ENCODE measurements at places on chromosomes 4 and X.

DNA sequence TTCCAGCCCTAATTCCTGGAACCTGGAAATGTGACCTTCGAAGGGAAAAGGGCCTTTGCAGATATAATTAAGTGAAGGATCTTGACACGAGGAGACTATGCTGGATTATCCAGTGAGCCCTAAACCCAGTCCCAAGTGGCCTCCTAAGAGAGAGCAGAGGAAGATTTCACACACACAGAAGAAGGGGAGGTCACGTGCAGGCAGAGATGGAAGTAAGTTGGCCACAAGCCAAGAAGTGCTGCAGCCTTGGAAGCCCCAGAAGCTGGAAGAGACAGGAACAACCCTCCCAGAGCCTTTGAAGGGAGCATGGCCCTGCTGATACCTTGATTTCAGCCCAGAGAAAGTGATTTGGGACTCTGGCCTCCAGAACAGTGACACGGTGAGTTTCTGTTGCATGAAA lies 51.9 kb downstream of the EVC2 start:
- no peak for DNase-seq

DNA sequence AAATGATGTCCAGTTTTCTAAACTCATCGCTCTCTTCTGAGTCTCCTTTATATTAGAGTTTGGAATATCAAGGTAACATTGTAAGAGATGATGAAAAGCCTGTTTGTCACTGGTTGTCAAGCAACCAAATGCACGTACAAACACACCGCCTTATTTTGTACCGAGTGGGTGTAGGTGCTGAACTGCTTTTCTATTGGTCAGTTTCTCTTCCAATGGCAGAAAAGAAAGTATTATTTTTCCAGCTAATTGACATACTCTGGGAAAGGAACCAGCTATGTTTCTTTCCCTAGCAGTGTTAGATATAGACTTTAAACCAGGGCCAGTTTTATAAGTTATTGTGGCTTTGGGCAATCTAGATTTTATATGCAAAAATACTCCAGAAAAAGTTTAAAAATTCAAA lies 6.6 kb upstream of the PPM1K start:
- DNase-seq = no peak

GRCh38 chr4:73417973-73418372 lies 13.9 kb downstream of the ALB start:
- DNase-seq = no peak

GRCh38 chrX:26783512-26784225 lies 567.7 kb downstream of the MAGEB5 start:
- no peak for DNase-seq

- no peak for DNase-seq
Measured at GRCh38 chr4:15420642-15421041, 7.2 kb upstream of the C1QTNF7 start.

- DNase-seq = no peak
Measured at GRCh38 chrX:144612076-144612475, 635.2 kb upstream of the SPANXN1 start.

- no peak for DNase-seq
Measured at GRCh38 chr4:25970226-25970675, 56.2 kb downstream of the SMIM20 start.

DNA sequence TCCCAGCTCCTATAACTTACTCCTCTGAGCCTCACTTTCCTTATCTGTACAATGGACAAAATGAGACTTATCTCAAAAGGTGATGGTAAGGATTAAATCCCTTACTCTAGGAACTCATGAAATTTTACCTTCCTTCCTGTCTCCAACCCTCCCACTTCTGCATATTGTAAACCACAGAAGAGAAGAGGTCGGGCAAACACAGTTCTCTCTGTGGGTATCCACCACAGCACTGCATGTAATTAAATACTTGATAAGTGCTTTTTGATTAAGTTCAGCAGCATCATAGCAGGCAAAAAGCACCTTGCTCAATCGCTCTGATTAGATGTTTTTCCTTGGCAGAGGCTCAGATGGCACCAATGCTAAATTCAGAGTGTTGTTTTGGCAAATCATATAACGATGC lies 17.3 kb upstream of the TMEM192 start:
- DNase-seq = no peak

DNA sequence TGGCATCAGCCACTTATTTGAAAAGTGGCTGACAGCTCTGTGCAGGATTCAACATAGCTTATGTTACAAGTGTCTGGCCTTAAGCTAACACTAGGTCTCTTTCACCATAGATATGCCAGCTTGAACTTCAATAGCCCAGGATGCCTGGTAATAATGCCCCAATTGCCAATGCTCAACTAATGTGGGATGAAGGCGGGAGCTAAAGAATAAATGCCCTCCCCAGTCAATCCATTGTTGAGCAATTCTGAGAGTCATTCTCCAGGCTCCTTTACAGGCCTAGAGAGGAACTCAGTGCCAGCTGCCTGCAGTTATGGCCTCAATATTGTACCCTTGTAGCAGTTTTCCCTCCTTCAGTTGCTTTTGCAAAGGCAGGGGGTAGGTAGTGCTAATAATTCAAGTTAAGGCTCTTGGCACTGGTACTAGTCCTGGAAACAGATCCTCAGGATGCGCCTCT lies 460.2 kb downstream of the GABRG1 start:
- no peak for DNase-seq

GRCh38 chr4:26701786-26702227 lies 117.9 kb downstream of the TBC1D19 start:
- no peak for DNase-seq

DNA sequence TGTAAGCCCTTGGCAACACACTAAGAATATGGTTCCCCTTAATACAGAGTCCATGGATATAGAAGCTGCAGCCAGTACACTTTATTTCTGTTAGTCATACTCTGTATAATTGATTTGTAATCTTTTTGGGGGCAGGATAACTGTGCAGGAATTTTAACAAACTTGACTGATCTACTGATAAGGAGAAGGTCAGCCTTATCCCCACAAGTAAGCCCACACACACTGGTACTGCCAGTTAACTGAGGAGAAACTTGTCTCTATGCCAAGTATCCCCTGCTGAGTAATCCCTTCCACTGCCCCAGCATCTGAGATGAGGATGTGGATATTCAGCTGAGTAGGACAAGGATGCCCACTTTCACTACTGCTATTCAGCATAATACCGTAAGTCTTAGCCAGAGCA lies 154.9 kb upstream of the CXXC4 start:
- DNase-seq = no peak

GRCh38 chr4:185896817-185897488 lies 85.0 kb upstream of the SORBS2 start:
- no peak for DNase-seq

DNA sequence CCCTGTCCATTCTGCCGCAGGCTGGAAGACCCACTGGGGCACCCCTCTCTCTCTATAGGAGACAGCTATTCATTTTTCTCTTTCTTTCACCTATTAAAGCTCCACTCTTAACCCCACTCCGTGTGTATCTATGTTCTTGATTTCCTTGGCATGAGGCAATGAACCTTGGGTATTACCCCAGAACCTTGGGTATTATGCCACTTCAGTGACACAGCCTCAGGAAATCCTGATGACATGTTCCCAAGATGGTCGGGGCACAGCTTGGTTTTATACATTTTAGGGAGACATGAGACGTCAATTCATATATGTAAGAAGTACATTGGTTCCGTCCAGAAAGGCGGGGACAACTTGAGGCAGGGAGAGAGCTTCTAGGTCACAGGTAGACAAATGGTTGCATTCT lies 13.4 kb downstream of the HTT-AS start:
- DNase-seq = no peak

GRCh38 chrX:69616457-69617203 lies 717 bp downstream of the EDA start:
- no peak for DNase-seq

DNA sequence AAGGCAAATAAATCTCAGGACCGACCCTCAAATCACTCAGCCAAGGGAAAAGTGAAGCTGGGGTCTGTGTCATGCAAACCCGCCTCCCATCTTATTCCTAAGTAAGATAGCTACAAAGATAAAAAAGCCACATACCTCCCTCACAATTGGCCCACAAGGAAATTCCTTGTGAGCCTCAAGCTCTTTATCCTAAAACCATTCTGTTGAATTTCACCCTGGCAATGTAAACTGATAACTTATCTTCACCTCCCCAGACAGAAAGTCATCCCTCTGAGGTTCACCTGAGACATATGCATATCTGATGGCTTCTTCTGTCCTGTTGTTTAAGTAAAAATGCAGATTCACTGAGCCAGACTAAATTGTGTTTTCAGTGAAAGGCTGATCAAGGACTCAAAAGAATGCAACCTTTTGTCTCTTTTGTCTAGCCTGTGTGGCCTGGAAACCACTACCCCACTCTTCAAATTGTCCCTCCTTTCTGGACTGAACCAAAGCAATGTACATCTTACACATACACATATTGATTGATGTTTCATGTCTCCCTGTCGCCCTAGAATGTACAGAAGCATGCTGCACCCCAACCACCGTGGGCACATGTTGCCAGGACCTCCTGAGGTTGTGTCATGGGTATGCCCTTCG lies 91.3 kb downstream of the MFAP3L start:
- no peak for DNase-seq

DNA sequence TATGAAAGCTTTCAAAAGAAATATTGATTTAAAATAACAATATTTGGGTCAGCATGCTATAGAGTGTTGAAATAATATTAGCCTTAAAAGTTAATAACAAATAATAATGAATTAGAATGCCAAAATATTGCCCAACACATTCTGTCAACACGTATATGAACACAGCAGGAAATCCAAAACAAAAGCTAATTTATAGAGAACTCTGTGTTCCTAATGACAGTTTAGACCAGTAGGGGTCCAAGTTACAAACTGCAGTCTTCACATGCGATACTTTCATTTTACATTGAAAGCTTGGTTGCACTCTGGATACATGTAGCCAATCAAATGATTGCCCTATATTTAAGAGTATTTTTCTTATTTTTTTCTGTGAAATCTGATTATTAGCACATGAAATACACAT lies 274.4 kb downstream of the DCTD start:
- DNase-seq = no peak

- DNase-seq = no peak
Measured at GRCh38 chrX:44483965-44484606, 58.6 kb downstream of the FUNDC1 start.

DNA sequence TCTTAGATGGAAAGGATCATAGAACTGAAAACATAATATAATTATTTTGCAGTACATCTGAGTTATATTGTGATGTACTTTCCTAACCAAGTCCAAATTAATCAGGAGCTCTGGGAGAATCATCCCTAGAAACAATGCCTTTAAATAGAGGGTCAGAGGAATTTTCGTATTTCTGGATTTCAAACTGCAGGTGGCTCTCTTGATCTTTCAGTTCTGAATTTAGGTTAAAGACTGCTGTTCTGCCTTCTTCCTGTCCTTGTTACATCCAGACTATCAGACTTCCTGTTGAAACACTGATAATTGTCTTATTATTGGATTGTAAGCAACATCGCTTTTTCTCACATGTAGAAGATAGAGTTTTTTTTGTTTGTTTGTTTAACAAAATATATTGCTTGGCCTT lies 142.7 kb downstream of the RPA4 start:
- no peak for DNase-seq

DNA sequence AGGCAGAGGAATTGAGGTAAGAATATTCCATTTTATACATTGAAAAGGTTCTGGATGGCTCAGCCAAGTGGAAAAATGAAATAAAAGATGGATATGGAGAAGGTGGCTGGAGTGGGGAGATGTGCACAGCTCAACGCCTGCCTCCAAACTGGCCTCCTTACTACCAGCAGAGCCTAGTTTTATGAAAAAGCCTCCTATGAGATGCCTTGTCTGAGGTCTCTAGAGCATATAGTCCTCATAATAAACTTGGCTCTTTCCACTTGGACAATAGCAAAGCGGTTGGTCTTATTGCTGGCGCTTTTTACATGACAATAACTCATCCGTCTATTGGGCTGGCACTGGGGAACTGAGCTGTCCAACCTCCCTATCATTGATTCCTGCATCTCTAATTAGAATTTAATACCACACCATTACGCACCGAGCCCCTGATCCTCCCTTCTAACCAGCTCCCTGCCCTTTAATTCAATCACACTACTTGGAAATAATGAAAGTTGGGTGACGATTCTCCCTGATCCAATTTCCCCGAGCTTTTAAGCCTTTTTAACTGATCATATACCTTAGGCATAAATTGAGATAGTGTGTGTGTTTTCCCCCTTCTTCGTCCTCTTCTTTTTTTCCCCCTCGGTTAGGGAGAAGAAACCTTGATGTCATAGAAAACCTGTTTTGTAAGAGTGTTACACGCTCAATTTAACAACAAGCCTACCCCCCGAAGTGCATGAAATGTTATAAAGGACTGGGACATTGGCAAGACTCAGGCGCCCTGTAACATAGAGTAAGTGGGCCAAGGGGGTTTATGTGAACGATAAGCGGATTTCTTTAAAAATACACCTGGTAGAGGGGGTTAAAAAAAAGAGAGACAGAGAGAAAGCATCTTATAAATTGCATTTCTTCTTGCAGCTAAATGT lies at the start of gene PHOX2B:
PHOX2B (minus strand) TSS at position 155 of the 905 bp plus-strand sequence; CDS start at position 40, 115 bp downstream.
- DNase-seq = no peak

GRCh38 chrX:8084006-8084405 lies 87.1 kb downstream of the VCX2 start:
- DNase-seq = no peak

- no peak for DNase-seq
Measured at GRCh38 chrX:21764008-21764407, 6.1 kb upstream of the SMPX start.

Data from D721Med (cell line).